Ecto neural progenitor cell (in vitro differentiated cells): ENCODE measurements at places on chromosomes 6 and 20.

DNA sequence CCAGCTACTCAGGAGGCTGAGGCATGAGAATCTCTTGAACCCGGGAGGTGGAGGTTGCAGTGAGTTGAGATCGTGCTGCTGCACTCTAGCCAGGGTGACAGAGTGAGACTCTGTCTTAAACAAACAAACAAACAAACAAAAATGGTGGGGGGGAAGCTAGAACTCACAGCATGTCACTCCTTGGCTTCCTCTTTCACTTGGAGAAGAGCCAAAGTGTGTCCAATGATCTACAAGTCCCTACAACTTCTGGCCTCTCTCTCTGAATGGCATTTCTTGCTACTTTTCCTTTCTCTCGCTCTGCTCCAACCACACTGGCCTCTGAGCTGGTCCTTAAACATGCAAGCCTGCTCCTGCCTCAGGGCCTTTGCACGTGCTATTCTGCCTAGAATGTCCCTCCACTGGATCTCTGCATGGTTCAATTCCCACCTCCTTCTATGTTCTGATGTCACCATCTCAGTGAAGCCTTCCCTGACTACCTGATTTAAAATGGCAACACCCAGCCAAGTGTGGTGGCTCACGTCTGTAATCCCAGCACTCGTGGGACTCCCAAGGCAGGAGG lies 8.1 kb downstream of the TLDC2 start:
- DNase-seq, result no peak

DNA sequence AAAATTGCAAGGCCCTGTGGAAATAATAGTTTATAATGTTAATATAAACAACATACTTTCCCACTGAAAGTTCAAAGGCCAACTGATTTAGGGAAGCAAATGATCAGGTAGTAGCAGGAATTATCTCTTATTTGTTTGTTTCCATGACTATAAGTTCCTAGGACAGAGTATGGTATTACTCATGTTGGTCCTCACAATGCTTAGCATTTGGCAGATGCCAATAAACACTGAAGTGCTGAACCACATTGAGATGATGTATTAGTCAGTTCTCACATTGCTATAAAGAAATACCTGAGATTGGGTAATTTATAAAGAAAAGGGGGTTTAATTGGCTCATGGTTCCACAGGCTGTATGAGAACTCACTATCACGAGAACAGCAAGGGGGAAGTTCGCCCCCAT lies 129.6 kb upstream of the NUP153 start:
- DNase-seq, result no peak

- no peak for DNase-seq
Observed at GRCh38 chr6:10205120-10205519, 209.8 kb downstream of the TFAP2A start.

GRCh38 chr6:868201-868600 lies 175.3 kb upstream of the EXOC2 start:
- no peak for DNase-seq

GRCh38 chr6:159104931-159105330 lies 60.1 kb upstream of the TAGAP start:
- DNase-seq, result no peak

DNA sequence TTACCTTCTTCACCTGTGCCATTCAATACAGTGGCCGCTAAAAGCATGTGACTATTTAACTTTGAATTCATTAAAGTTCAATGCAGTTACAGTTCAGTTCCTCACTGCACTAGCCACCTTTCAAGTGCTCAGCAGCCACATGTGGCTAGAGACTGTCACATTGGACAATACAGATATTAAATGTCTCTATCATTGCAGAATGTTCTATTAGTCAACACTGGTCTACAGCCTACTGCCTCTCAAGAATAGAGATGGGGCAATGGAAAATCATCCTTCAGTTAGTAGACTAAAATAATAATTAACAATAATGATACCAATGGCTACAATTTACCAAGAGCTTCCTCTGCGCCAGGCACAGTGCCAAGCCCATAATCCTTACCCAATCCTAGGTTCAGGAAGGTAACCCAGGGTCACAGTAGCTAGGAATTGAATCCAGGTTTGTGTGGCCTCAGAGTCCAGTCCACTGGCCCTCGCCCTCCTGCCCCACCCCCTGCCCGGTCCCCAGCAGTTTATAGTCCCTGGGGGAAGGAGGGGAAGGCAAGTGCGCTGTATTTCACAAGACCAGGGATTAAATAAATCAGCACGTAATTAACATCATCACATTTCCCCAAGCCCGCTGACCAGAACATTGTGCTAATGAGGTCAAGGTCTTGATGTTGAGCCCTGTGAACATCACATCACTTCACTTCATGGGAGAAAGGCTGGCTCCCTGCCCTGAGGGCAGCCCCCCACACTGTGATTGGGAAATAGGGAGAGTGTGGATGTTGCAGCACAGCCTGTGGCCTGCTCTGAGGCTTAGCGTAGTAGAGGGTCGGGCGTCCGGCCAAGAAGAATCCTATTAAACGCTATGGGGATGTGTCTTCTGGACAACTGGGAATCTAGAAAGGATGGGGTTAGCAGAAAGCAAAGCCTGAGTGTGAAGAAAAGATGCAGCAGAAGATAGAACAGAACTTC lies 147.2 kb downstream of the VEGFA start:
- DNase-seq, result no peak

GRCh38 chr6:36098920-36099647 lies 31.2 kb upstream of the MAPK13 start:
- DNase-seq, result no peak

GRCh38 chr6:132820629-132821381 lies 6.4 kb downstream of the RPS12 start:
- no peak for DNase-seq
